ENCODE measurements at places on chromosomes 2 and 18.

DNA sequence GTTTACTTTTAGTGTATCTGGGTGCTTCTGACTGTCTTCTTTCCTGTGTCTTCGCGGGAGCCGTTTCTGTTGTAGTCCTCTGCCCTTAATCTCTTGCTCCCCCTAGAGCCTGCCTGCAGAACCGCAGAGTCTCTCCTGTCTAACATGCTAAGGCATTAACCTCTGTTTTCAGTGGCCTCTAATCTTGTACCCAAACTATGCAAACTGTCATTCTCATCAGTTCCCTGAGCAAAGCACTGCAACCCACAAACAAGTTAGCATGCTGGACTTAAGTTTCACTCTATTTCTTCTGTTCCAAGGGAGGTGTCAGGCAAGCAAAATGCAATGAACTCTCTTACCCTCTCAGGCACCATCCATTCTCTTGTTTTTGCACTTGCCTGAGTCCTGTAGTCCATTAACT lies 138.4 kb downstream of the OTX1 start:
- peak; percentile 22 for DNase-seq

- DNase-seq = no peak
Measured at GRCh38 chr18:37764541-37765288, 199.1 kb upstream of the CELF4 start.

DNA sequence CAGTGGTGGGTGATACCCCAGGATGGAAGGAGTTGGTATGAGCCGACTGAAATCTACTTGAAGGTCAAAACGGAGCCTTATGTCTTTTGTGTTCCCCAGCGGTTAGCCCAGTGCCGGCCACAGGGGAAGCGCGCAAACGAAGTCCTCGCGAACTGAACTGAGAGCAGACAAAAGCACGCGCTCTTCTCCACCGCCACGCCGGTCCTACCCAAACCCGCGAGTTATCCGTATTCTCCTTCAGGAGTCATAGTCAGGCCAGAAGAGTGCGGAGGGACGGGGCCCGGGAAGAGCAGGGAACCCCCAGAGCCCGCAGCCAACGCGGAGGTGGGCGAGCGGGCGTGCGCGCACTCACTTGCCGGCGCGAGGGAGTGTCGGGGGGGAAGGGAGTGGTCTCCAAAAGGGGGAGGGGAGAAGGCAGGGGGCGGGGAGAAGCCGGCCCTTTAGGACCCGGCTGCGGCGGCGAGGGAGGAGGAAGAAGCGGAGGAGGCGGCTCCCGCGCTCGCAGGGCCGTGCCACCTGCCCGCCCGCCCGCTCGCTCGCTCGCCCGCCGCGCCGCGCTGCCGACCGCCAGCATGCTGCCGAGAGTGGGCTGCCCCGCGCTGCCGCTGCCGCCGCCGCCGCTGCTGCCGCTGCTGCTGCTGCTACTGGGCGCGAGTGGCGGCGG lies at the start of gene IGFBP2:
TSS of gene IGFBP2 (plus strand) at position 469 of the 664 bp plus-strand sequence. CDS start at position 573, 104 bp downstream.
- DNase-seq = no peak

GRCh38 chr2:235394278-235394828 lies 99.5 kb upstream of the AGAP1 start:
- DNase-seq = no peak

DNA sequence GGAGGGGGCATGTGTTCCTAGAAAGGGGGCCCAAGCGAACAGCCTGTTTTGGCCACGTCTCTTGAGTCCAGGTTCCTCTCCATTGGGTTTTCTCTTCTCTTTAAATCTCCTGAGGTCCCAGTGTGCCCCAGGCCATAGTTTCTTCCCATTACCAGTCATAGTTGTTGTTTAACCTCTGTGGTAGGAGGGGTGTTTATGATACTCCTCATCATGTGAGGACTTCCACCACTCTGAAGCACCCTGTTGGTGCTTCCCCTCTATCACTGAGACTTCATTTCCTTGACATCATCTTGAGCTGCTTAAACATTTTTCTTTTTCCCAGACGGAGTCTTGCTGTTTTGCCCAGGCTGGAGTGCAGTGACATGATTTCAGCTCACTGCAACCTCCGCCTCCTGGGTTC lies 45.9 kb downstream of the WIPF1 start:
- DNase-seq = no peak

DNA sequence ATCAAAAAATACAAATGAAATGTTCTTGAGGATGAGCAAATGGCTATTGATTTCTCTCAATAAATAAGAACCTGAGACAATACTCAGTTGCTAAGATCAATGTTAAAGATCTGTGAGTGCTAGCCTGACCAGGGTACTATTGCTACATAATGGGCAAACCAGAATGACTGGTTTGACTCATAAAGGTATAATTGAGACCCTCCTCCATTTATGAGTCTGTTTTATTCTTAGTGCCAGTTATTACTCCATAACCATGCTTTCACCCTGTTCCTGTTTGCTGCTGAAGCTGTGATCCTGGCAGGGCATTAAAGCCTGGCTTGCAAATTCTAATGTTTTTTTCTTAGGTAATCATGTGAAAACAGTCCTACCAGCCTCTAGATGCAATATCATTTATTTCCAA lies 56.6 kb upstream of the PPM1B start:
- no peak for DNase-seq

DNA sequence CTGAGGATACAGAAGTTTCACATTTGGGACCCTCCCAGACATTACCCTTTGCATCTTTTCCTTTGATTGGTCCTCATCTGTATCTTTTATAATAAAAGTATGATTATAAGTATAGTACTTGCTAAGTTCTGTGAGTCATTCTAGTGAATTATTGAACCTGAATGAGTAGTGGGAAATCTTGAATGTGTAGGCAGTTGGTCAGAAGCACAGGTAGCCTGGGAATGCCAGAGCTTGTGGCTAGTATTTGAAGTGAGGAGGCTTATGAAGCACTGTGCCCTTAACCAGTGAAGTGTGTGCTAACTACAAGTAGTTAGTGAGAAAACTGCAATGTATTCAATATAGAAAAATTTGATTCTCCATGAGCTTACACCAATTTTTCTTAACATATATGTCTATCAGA lies 257.6 kb downstream of the GRB14 start:
- DNase-seq = no peak

GRCh38 chr2:203905656-203906055 lies 30.9 kb upstream of the ICOS start:
- DNase-seq = no peak

GRCh38 chr2:191385416-191386160 lies 140.4 kb downstream of the MYO1B start:
- DNase-seq = no peak

DNA sequence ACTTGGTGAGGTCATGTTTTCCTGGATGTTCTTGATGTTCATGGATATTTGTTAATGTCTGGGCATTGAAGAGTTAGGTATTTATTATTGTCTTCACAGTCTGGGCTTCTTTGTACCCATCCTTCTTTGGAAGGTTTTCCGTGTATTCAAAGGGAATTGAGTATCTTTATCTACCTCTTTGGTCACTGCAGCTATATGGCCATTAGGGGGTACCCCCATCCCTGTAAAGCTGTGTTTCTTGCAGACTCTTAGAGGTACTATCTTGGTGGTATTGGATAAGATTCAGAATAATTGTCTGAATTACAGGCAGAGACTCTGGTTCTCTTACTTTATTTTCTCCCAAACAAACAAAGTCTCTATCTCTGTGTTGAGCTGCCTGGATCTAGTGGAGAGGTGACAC lies 401.6 kb upstream of the FSIP2 start:
- DNase-seq = no peak

GRCh38 chr2:98907385-98907784 lies 28.6 kb downstream of the CRACDL start:
- DNase-seq = no peak

DNA sequence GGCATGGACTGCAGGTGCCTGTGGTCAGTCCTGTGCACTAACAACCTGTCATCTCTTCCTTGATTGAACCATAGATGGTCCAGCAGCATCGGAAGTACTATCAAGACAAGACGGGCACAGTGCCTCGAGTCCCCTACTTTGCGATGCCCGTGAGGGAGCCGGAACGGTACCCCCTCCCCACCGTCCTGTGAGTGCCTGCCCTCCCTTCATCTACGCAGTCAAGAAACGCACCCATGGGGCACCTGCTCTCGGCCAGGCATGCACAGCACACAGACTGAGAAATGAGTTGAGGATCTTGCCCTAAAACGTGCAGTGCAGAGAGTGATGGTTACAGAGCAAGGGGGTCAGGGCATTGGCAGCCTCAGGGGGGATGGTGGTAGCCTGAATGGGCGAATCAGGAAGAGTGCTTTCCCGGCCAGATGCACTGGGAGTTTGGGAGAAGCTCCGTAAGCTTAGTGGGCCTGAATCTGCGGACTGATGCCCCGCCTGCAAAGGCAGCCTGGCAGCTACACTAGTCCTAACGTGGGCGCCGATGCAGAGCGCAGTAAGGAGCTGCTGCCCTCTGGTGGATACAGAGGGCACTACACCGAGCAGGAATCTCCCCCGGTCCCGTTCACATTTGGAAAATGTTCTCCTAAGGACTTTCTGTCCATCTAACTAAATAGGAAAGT lies 63.6 kb downstream of the CIB4 start:
- peak; percentile 81 for DNase-seq

DNA sequence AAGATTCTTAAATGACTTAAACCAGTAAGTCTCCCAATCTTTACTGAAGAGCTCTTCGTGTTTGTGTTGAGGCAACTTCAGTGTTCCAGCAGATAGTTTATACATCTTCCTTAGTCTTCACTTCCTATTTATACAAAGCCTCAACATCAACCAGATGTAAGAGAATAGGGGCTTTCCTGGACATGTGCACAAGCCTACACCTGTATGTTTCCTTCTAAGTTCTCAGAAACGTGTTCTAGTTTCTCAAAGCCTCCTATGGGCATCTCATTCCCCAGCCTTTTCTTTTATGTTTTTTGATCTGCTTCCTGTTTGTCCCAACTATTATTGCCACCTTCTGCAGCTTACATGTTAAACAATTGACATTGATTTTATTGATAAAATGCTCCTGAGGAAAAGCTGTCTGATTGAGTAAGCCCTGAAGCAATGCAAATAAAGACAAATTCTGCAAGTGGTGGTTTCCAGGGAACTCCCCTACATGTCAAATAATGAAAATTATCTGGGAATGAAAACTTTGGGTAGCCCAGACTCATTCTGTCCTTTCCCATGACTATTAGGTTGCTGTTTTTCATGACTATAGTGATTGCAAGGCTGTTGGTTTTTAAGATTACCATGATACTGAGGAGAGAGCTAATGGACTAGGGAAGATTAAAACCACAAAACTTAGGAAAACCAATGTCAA lies 663.3 kb upstream of the ACVR2A start:
- DNase-seq = no peak

DNA sequence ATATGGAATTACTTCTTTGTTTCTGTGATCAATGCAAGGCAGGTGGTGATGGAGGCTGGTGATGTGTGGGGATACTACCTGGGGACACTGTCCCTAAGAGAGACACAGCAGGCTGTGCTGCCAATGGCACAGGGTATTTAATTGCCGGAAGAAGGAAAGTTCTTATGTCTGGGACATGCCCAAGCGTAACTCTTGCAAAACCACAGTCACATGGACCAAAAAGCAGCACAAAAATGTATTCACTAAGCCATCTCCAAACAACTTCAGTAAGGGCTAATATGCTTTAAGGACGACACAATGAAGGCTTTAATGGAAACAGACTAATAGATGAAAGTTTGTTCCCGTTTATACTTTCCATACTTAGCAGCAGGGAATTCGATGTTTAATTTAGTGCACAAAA lies 49.7 kb upstream of the AP1S3 start:
- no peak for DNase-seq

GRCh38 chr2:71156573-71156972 lies 26.1 kb downstream of the MPHOSPH10 start:
- no peak for DNase-seq

DNA sequence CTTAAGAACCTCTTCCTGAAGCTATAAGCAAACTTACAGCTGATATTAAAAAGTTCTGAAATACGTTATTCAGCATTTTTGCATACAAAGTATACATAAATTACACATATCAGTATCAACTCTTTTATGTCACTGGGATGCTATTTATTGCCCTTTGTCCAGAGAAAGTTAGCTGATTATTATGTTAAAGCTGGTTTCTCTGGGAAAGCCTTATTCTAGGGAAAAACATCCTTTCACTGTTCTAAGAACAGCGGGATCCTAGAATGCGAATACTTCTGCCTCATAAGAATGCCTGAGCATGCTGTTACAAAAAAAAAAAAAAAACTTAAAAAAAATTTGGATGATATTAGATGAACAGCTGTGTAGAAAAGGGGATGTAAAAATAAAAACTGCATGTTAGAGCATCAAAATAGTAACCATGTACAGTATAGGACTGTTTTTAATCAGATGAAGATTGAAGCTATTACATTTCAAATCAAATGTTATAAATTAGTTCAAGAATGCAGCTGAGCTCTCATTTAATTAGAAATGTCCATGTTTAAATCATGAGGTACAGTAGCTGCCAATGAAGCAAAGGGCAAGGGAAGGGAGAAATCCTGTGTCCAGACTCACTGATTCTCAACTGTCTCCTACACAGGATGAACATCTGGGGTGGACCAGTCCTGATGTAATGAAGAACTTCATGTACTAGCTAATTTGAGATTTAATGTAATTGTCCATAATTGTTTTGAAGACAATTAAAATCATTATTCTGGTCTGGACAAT lies 8.2 kb downstream of the FTCDNL1 start:
- no peak for DNase-seq

DNA sequence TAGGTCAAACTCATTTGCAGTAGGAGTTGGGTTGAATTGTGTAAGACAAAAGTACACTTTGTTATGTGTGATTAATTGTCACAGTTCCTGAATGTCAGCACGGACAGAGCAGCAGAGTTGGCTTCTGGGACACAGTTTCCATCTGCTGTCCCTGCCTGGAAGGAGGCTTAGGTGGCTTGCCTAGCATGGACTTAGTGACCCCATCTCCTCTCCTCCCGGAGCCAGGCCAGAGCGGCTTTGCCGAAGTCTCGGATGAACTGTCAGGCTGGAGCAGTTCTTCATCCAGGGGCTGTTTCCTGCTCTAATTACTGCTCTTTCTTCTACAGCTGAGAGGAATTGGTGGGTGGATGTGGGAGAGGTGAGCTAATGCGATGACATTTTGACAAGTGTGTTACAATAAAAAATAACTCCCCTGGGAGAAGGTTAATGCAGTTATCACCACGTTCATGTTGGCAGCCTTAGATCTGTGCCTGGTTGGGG lies 102.0 kb downstream of the SH3RF3 start:
- DNase-seq = no peak

DNA sequence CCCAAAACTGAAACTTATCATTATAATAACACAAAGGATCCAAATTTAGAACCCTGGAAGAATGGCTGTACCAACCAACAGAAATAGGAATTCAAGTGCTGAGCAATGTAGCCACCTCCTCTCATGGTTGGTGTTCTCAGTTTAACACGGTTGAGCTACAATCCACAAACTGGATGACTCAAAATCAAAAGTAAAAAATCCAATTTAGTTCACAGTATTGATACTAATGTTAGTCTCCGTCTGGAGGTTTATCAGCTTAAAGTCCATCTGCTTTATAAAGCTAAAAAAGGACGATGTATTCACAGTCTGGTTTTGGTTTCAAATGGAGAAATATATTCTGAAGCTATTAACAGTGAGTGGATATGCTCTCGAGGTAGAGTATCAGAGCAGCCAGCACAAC lies 40.5 kb downstream of the CNTNAP5 start:
- DNase-seq = no peak

DNA sequence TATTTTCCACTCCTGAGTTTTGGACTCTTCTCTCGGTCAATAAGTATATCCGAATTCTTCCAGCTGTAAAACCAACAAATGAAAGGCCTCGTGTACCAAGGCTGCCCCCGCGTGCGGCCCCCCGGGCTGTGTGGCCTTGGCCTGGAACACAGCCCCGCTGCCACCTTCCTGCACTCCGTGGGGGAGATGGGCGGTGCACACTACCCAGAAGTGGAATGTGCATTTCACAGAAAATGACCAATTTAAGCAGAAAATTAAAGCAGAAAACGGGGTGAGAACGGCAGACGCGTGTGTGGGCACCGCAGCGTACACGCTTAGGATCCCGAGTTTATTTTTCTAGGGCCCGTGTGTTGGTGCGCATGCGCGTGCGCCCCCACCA lies 34.4 kb upstream of the ZNF516 start:
- no peak for DNase-seq
